ENCODE measurements at places on chromosomes 4 and X.

GRCh38 chrX:94389044-94389443, 715.0 kb downstream of the FAM133A start:
- DNase-seq: no peak

- DNase-seq: no peak
These were observed 22.0 kb downstream of the AFAP1 start for GRCh38 chr4:7917669-7918068.

GRCh38 chr4:125994430-125994829, 679.7 kb downstream of the FAT4 start:
- DNase-seq: no peak

DNA sequence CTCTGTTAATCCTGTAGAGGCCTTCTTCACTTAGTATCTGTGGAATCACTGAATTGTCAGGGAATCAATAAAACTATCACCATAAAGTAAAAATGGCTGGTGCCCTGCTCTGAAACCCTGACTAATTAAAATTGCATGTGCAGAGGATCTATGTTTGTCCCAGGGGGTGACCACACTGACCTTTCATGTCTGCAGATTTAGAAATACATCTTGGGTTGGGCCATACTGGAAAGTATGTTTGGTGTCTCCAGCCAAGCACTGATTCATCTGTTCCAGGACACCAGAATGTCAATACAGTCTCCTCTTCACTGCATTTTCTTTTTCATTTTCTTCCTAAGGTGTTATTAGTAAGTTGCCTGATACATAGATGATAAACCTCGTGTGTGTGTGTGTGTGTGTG, 490.9 kb upstream of the INTU start:
- DNase-seq: no peak

DNA sequence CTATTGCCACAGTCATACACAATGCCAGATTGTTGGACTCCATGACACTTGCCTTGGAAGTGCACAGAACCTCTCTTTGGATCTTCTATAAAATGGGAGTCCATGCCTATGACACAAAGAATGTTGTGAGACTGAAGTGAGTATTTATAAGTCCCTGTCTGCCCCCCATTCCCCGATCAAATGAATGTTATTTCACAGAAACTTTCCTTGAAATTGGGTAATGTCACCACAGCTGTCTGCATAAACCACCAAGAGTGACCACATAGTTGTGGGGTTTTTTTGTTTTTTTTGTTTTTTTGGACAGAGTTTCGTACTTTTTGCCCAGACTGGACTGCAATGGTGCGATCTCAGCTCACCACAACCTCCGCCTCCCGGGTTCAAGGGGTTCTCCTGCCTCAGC, 27.1 kb upstream of the REST start:
- no peak for DNase-seq

Data from caudate nucleus (tissue), 63 donors.